ENCODE measurements at places on chromosomes 1 and 21.

- no peak for DNase-seq
Observed at GRCh38 chr1:173241528-173242347, 34.6 kb upstream of the TNFSF4 start.

GRCh38 chr1:9654834-9655723 lies 3.5 kb downstream of the PIK3CD start:
- peak; percentile 78 for DNase-seq

DNA sequence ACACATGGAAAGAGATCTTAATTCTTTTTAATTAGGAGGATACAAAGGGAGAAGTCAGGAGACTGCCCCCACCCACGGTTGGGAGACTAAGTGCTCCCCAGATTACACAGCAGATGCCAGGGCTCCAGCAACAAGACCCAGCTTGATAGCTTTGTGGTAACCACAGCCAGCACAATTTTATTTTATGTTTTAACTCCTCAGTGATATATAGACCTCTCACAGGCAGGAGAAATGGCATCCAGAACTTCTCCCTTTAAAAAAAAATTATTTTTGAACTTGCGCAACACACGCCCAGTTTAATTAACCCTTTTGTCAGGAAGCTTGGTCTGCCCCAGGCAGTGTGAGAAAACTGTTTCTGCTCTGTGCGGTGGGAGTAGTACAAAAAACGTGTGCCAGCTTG lies 62.6 kb upstream of the ACOT11 start:
- DNase-seq, result no peak

GRCh38 chr21:42737951-42738590 lies 84.7 kb downstream of the PDE9A start:
- peak; percentile 50 for DNase-seq

DNA sequence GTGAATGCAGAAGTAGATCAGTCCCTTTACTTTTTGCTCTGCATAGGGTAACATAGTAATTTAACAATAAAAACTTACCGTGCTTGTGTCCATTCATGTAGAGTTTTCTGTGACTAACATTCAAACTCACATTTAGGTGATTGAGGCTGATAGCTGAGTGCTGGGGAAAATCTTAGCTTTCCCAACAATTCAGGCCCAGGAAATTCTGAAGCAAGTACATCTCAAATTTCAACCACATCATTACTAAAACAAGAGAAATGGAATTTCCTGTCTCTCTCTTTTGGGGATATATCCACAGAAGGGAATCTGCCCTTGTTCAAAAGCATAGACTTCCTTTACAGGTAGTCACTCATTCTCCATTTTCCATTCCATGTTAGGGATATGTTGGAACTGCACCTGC lies 33.1 kb upstream of the C1orf146 start:
- DNase-seq, result no peak

- peak; percentile 5 for DNase-seq
Observed at GRCh38 chr1:91981996-91982609, 32.9 kb downstream of the BRDT start.
